ENCODE measurements at places on chromosomes 3 and 15. TPM values are rescaled to one million over a fixed set of nuclear protein-coding genes. Genes with fewer than 3 reads are reported as not detected.

RGMA gene
- 0.28 TPM for total RNA-seq

NR2E3 gene
- not detected for total RNA-seq

- H3K27me3 ChIP-seq, result no peaks in the 10 kb centered on the region
- H3K36me3 ChIP-seq, result no peaks in the 10 kb centered on the region
- no peak overlapping the region for H3K4me3 ChIP-seq
- no peak overlapping the region for H3K27ac ChIP-seq
Measured at GRCh38 chr3:135621184-135621920, 344.2 kb upstream of the PPP2R3A start.

DNA sequence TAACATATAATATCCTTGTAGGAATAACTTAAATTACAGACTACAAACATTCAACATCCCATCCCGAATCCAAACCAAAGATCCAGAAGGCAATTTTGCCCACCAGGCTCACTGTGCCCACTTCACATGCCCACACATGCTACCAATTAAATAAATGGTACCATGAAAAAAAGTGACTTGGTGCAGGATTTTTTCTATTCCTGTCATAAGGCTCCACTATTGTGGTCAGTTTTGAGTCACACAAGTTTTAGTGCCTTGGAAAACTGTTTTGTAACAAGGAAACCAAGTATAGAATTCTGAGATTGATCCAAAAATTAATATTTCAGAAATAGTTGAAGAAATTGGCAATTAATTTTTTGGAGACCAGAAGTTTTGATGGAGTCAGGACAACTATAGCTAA lies 470.1 kb upstream of the THBS1 start:
- H3K4me3 ChIP-seq, result no peak overlapping the region
- H3K36me3 ChIP-seq, result no peaks in the 10 kb centered on the region
- H3K4me1 ChIP-seq, result no peaks in the 10 kb centered on the region
- H3K27ac ChIP-seq, result no peak overlapping the region
- peaks cover 17% of the 10 kb centered on the region for H3K27me3 ChIP-seq

DNA sequence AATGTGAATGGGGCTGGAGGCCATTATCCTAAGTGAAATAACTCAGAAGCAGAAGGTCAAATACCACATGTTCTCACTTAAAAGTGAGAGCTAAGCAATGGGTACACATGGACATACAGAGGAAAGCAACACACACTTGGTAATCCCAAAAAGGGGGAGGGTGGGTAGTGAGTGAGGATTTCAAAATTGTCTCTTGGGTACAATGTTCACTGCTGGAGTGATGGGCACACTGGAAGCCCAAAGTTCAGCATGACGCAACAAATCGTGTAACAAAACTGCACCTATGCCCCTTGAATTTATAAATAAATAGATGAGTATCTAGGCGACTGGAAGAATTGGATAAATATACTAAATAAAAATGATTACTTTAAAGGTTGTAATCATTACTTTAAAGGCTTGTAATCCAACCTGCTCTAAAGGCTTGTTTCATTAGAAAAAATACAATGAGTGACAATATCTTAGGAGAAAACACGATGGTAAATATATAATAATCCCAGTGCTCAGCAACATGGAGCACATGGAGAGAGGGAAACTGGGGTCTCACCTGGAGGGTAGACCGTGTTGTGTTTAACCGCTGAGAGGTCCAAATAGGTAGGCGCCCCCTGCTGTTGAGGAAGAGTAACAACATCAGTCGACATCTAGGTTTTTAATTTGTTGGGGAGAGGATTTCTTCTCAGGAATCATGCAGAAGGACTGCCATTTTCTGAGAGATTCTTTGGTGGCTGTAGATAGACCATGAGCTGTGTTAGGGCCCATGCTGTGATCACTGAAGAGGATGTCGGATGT lies 78.5 kb upstream of the ROBO1 start:
- no peaks in the 10 kb centered on the region for H3K27me3 ChIP-seq
- no peak for DNase-seq
- no peak overlapping the region for H3K27ac ChIP-seq
- H3K36me3 ChIP-seq, result no peaks in the 10 kb centered on the region
- no peaks in the 10 kb centered on the region for H3K4me1 ChIP-seq
